Glomerular endothelial cell (primary cell): ENCODE measurements at places on chromosomes 1 and 21. TPM values are rescaled to one million over a fixed set of nuclear protein-coding genes. Genes with fewer than 3 reads are reported as not detected.

MARK1 gene
- total RNA-seq, result 2.6 and 3.1 TPM in 2 replicates

- no peak for DNase-seq
These were observed 11.4 kb downstream of the CAPN8 start for GRCh38 chr1:223654083-223654482.

DNA sequence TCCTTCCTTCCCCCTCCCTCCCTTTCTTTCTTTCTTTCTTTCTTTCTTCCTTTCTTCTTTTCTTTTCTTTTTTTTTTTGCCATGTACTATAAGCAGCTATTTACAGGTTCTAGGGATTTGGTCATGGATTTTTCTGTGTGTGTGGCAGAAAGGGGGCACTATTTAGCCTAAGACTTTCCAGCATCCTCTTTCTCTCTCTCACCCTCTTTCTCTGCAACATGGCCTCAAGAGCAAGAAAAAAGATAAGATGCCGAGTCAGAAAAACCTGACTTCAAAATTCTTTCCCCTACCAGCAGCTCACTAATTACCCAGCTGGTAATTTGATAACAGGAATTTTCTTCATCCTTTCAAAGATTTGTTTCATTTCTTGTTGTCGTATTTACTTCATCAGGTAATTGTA is 458.3 kb upstream of the ADAMTS5 start:
- no peak for DNase-seq

ACOT11 gene
- total RNA-seq, result 0.93 and 1.2 TPM in 2 replicates

VHLL gene
- total RNA-seq, result not detected in 2 replicates

DNA sequence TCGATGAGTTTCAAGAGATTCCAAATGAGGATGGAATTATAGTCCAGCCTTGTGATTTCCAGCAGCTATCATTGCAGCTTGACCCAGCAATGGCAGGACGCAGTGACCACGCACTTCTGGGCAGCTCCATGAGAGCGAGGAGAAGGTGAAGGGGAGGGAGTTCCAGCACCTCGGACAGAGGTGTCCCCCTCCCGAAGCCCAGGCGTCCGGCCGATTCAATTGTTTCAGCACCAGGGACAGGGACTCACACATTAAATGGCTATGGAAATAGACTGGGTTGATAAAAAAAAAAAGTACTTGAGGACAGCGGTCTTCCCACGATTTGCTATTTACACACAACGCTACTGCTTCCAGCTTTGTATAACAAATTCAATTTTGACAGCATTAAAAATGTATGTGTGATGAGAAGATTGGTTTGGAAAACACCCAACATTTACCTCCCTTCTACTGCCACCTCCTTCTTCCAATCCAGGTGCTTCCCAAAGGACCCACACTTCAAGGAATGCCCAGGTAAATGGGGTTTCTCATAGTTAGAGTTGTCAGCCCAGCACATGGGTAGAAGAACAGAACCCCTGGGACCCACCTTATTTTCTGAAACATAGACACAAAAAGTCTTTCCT is 71.8 kb downstream of the DISP3 start:
- peak; percentile 47 for DNase-seq

DNA sequence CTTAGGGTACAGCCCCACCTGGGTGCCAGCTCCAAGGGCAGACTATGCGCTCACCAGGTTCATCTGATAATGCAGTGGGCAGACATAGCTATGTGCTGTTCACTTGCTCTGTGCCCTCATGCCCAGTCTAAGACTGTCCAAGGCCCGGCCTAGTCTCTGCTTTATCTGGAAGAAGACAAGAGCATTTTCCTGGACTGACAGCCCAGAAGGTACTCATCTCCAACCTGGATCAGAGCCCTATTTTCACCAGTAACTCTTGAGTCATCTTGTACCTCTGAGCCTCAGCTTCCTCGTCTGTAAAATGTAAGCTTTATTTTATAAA is 28.5 kb upstream of the LRRC8C start:
- DNase-seq, result no peak

GRCh38 chr21:18819507-18819906 is 415.9 kb upstream of the TMPRSS15 start:
- no peak for DNase-seq

RO60 gene
- total RNA-seq, result 76.0 and 85.9 TPM in 2 replicates

- DNase-seq, result no peak
These were observed 583.5 kb upstream of the ZP4 start for GRCh38 chr1:238474263-238474662.

WRAP73 gene
- total RNA-seq, result 21.0 and 22.5 TPM in 2 replicates

MANEAL gene
- total RNA-seq, result 1.1 and 2.2 TPM in 2 replicates

FMO4 gene
- total RNA-seq, result 0.88 and 2.1 TPM in 2 replicates

GRCh38 chr1:15916916-15917315 is 59.0 kb downstream of the ZBTB17 start:
- no peak for DNase-seq

- DNase-seq, result no peak
These were observed 373.4 kb downstream of the LMX1A start for GRCh38 chr1:164983023-164983650.

DNA sequence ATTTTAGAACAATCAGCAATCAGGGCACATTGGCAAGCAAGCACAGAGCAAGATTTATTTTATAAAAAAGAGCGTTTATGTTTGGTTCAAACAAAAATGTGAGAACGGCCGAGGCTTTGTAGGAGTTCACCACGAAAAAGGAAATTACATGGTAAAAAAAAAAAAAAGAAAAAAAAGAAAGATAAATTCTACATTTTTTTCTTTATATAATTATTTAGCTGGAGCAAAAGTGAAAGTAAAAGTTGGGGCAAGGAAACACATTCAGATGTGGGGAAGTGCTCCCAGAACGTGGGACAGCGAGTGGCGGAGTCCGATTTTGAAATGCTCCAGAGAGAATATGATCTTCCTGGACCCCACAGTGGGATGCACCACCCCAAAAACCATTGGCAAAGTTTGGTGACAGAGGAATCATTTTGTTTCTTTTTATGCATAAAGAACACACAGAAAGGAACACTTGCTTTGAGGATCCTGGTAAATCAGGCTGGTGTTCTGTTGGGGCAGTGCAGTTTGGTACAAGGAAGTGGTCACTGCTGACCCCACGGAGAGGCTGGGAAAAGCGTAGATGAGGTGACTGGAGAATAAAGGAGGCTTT is 16.3 kb upstream of the ATP5PO start:
- DNase-seq, result no peak
